Activated naive CD4-positive, alpha-beta T cell treated with anti-CD3 and anti-CD28 coated beads, Interleukin-2, amount 10 ng/mL, durations not matched to agents 7 days and 5 days (primary cell): ENCODE measurements at places on chromosomes 5 and 9.

GRCh38 chr9:137648396-137648795 is 29.6 kb downstream of the EHMT1 start:
- peaks cover 39% of the 10 kb centered on the region for H3K4me1 ChIP-seq
- H3K36me3 ChIP-seq: peaks cover 45% of the 10 kb centered on the region
- DNase-seq: no peak
- no peak overlapping the region for H3K4me3 ChIP-seq

DNA sequence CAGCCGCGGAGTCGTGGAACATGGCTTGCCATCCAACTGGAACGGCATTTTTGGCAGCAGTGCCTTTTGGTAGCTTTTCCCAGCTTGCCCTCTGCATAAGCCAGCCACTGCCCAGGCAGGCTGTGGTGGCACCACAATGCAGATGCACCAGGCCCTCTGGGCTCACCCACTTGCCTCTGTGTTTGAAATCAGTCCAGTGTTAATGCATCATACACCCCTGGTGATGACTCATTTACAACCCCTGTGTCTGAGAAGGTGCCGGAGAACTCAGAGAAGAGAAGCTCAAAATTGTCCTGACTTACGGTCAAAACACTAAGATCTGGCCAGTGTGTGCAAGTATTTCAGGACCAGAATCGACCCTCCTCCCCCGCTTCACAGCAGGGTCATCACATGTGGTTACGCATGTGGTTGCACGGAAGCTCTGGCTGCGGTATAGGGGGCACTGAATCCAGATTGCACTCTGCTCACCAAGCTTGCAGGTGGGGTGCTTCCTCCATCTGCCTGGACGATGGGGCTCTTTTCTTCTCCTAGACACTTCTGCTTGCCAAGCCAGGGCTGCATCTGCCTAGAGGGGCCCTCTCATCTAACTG is 66.5 kb upstream of the SMIM15 start:
- no peaks in the 10 kb centered on the region for H3K36me3 ChIP-seq
- H3K4me3 ChIP-seq: no peak overlapping the region
- H3K27ac ChIP-seq: no peak overlapping the region
- no peaks in the 10 kb centered on the region for H3K4me1 ChIP-seq

GRCh38 chr9:127844821-127845359 is 9.6 kb downstream of the ENG start:
- H3K4me1 ChIP-seq: no peaks in the 10 kb centered on the region
- DNase-seq: no peak
- H3K36me3 ChIP-seq: peaks cover 23% of the 10 kb centered on the region
- no peaks in the 10 kb centered on the region for H3K27me3 ChIP-seq

GRCh38 chr5:5616247-5616895 is 193.9 kb downstream of the ICE1 start:
- H3K4me1 ChIP-seq: no peaks in the 10 kb centered on the region
- H3K27me3 ChIP-seq: no peaks in the 10 kb centered on the region
- H3K4me3 ChIP-seq: no peak overlapping the region

DNA sequence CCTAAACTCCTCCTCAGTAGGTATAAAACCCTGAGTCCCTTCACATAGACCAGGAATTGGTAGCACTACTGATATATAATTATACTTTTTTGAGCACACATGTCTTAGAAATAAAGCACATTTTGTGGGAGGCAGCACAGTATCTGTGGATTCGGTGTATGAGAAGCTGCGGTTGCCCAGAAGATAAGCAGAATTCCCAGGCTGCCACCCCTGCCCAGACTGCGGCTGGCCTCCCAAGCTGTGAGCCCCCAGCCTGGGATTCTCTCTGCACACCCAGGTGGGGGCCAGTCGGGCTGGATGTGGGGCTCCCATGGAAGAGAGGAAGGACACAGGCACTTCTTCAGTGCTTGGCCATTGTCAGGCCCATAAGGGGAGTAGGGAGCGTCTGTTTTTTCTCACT is 25.6 kb upstream of the ANGPTL2 start:
- no peaks in the 10 kb centered on the region for H3K36me3 ChIP-seq
- peaks cover 51% of the 10 kb centered on the region for H3K27me3 ChIP-seq
- no peaks in the 10 kb centered on the region for H3K4me1 ChIP-seq

GRCh38 chr5:88785746-88786565 is 97.0 kb downstream of the MEF2C start:
- H3K4me1 ChIP-seq: no peaks in the 10 kb centered on the region
- H3K4me3 ChIP-seq: no peak overlapping the region
- H3K36me3 ChIP-seq: no peaks in the 10 kb centered on the region
- DNase-seq: no peak
- peaks cover 3% of the 10 kb centered on the region for H3K27me3 ChIP-seq

GRCh38 chr9:19994296-19994695 is 205.5 kb upstream of the SLC24A2 start:
- H3K4me3 ChIP-seq: no peak overlapping the region
- no peak overlapping the region for H3K27ac ChIP-seq
- H3K4me1 ChIP-seq: peaks cover 35% of the 10 kb centered on the region

DNA sequence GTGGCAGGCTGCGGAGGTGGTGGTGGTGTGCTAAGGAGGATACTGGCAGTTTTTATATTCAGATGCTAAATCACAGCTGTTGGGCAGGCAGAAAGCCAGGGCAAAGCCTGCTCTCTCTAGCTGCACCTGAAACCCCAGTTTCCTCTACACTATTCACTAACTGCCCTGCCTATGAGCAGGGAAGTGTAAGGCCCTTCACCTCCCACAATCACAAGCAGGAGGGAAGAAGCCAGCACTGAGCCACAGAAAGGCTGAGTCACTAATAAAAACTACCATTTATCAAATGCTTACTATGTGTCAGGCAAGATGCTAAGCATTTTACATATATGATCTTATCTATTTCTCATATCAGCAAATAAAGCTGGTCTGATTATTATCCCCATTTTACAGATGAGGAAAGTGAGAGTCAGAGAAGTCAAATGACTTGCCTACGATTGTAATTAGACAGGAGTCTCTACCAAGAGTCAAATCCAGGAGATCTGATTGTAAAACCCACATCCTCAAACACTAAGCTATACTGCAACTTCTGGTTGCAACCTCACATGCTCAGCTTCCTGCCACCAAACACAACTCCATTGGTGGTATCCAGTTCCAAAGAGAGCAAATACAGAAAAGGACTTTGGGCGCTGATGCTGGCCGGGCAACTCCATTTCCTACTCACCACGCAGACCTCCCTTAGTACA is 17.7 kb upstream of the IL6ST start:
- DNase-seq: peak; percentile 68
- peaks cover 10% of the 10 kb centered on the region for H3K36me3 ChIP-seq
- H3K4me1 ChIP-seq: peaks cover 46% of the 10 kb centered on the region
